ENCODE measurements at places on chromosomes 1 and 21.

- DNase-seq = no peak
Observed at GRCh38 chr1:101207891-101208290, 28.9 kb upstream of the S1PR1 start.

- DNase-seq = no peak
Observed at GRCh38 chr1:246187834-246188372, 319.2 kb downstream of the SMYD3 start.

- DNase-seq = no peak
Observed at GRCh38 chr1:111213412-111213811, 13.0 kb upstream of the DENND2D start.

DNA sequence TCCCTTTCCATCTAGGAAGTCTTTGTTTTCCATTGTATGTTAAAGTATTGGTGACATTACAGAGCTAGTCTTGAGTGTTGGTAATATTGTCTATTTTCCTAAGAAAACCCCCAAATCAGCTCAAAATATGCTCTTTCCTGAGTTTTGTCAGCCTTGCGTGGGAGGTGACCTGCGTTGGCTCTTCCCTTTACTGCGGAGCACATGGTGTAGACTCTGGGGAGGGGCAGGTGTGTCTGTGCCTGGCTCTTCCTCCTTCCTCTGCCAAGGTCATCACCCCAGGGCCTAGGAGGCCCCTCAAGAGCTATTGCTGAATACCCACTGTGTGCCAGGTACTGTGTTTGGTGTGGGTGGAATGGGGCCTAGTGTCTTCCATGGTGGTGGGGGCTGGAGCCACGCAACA, 33.4 kb downstream of the CACNA1E start:
- no peak for DNase-seq

GRCh38 chr1:202644219-202645096, 65.8 kb downstream of the SYT2 start:
- DNase-seq = no peak

- no peak for DNase-seq
Observed at GRCh38 chr21:28731700-28732321, 260.9 kb downstream of the LTN1 start.

Measured in HS-27A (cell line).